ENCODE measurements at places on chromosomes 6 and 20.

GRCh38 chr6:165186441-165187205 lies 122.8 kb downstream of the C6orf118 start:
- DNase-seq = no peak

DNA sequence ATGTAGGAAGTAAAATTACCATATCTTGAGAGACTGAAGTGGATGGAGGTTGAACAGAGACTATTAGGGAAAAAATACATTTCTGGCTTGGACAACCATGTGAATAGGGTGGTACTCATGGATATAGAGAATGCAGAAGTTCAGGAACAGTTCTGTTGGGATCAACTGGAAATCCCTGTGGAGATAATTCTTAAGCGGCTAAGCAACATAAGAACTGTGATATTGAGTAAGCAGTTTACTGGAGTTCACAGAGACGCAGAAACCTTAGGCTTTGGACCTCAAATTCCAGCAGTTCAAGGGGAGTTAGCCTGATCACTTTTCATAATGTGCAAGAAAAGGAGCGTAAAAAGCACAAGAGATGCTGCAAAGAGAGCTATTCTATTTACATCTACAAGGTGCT lies 23.6 kb upstream of the SLC17A4 start:
- DNase-seq = no peak

- DNase-seq = no peak
Observed at GRCh38 chr6:113635222-113635986, 221.7 kb upstream of the MARCKS start.

DNA sequence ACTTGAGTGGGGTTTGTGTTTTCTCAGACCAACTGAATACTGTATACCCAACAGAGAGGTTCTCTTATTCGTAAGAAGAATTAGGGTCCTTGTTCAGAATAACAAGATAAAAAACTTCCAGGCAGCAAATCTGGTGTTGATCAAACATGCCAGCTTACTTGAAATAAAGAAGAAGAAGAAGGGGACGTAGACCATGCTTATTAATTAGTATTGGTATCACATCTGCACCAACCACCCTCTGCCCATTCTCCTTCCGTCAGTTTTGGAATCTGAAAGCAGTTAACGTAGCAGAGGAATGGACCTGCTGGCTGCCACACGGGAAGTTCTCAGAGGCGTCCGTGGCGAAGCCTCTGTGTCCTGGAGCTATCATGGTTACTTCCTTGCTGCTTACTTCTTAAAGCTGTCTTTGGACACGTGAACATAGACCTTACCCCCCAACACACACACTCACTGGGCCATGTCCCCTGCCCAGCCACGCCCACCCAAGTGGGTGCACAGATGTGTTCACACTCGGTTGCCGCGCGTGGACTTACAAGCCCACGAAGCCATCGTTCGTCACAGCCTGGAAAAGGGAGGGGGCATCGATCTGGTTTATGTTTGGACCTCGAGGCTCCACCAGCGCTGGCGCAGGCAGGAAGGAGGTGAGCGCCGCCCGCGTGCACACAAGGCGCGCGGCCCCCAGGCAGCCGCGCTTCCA lies 4.1 kb upstream of the DLL1 start:
- DNase-seq = no peak

Data from stimulated activated CD8-positive, alpha-beta memory T cell treated with anti-CD3 and anti-CD28 coated beads, Interleukin-4, amount 100 ng/mL, for 1 hour (primary cell).